ENCODE measurements at places on chromosomes 13 and 19. TPM values are rescaled to one million over a fixed set of nuclear protein-coding genes. Genes with fewer than 3 reads are reported as not detected.
A peak's percentile ranks its signal among the peaks of the same experiment; 100 is the strongest.

DNA sequence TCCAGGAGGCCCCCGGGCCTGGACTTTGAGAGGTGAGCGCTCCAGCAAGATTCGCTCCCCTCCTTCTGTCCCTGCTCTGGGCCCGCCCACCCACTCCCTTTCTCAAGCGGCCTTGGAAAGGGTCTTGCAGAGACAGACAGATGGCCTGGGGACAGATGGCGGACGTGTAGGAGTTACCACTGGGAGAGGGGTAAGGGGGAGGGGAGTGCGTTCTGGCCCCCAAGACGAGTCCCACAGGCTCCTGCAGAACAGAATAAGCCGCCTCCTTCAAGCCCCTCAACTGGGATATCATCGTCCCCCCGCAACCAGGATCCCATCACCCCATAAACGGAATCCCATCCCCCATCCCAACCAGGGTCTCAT is 3.6 kb upstream of the TNFAIP8L1 start:
- no peak overlapping the region for H3K27ac ChIP-seq
- H3K27me3 ChIP-seq: no peaks in the 10 kb centered on the region
- peaks cover 68% of the 10 kb centered on the region for H3K4me1 ChIP-seq
- no peak for DNase-seq
- H3K36me3 ChIP-seq: no peaks in the 10 kb centered on the region

DNA sequence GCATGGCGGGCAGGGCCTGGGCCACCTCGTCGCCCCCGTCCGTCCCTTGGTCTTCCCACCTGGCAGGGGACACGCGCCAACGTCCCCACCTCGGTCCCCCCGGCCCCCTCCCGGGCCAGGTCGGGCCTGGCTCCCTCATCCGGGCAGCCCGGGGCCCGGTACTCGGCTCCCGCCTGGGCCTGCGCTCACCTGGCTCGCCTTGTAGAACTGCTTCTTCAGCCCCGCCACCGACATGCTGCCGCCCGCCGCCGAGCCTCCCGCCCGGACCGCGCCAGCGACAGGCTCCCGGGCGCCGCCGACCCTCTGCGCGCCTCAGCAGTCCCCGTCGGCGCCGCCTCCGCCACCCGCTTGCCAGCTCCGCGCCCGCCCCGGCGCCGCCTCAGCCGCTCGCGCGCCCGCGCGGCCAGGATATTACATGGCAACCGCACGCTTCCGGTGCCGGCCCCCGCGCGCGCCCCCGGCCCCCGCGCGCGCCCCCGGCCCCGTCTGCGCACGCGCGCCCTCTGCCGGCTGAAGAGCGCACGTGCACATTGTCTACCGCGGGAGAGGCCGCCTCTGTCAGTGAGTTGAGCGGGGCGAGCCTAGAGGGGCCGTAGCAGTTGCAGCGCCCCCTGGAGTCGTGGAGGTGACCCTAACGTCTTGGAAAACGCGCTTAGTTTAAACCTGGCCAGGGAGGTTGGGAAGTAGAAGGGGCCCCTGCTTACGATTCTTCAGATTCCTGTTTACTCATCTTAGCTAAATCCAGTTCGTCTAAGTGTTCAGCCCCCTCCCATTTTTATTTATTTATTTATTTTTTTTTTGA is at the start of gene SH3GL1:
TSS of gene SH3GL1 (minus strand) at position 413 of the 802 bp plus-strand sequence. CDS start at position 234, 179 bp downstream.
- no peaks in the 10 kb centered on the region for H3K27me3 ChIP-seq
- peak; percentile 94 for DNase-seq
- peak within 1 kb of the TSS; percentile 92 for H3K27ac ChIP-seq
- H3K36me3 ChIP-seq: peaks cover 8% of the 10 kb centered on the region
- H3K4me3 ChIP-seq: peak within 1 kb of the TSS; percentile 85
- peaks cover 50% of the 10 kb centered on the region for H3K4me1 ChIP-seq

DNA sequence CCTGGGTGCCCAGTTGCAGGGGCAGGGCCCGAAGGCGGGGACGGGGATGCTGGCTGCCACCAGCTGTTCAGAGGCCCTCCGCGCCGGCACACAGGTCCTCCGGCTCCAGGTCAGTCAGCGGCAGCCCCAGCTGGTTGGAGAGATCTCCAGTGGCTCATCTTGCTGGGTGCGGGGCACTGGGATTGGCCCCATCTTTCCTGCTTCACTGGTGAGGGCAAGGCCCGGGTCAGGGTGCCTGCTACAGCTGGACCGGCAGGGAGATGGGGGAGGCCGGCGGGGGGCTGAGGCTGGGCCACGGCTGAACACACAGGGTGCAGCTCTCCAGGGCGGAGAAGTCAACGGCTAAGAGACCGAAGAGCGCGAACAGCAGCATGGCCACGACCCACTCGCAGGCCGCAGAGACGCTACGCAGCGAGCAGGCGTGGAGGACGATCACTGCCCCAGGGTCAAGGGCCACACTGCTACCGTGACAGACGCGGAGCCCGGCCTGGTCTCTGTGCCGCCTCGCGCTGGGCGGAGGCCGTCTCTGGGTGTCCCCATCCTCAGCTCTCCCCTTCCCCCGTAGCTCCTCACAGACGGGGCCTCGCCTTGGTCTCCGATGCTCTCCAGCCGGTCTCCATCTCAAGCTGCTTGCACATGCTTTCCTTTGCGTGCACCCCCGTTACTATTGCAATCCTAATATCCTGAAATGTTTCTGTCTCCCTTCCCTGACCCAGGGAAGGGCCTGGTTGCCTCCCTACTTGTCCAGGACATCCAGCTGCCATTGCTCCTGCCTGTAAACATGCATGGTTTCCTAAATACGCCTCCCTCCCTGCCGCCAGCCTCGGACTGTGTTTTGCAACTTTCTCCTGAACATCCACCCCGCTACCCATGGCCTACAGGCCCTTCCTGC is 12.3 kb downstream of the TMEM150B start:
- no peak overlapping the region for H3K27ac ChIP-seq
- no peak overlapping the region for H3K4me3 ChIP-seq
- H3K27me3 ChIP-seq: no peaks in the 10 kb centered on the region
- DNase-seq: no peak

DNA sequence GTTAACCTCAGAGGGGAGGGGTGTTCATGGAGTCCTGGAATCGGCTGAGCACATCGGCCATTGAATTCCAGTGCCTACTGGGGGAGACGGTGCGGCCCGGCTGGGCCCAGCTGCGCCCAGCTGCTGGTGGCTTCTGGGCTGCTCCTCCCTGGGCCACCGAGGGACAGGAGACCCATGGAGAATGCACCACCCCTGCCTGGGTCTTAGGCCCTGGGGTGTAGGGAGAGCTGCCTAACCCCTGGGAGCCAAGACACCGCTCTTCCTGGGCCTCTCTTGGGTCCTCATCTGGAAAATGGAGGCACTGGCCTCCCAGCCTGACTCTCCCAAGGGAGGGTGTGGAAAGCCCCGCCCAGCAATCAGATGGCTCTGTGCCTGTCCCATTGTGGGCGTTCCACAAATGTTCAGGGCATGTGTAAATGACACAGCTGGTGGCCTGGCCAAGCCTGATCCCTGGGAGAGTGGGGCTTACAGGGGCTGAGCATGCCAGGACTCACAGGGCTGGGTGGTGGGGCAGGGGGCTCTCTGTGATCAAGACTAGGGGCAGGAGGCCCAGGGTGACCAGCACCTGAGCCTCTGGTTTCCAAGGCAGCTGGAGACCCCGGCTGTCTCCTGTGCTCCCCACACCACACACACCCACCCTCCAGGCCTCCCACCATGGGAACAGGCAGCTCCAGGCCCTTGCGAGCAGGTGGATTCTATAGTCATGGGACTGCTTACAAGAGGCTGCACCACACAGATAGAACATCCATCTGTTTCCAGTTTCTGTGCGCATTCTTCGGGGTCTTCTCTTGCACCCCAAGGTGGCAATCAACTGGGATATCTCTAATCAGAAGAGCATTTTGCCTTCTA is 150.9 kb downstream of the URI1 start:
- DNase-seq: no peak
- no peak overlapping the region for H3K27ac ChIP-seq
- H3K4me1 ChIP-seq: no peaks in the 10 kb centered on the region
- H3K27me3 ChIP-seq: no peaks in the 10 kb centered on the region
- no peak overlapping the region for H3K4me3 ChIP-seq

The RUBCNL gene
- polyA plus RNA-seq: 1.5 TPM

Data from CD14-positive monocyte (primary cell).